Natural killer cell (primary cell): ENCODE measurements at places on chromosomes 4 and X. TPM values are rescaled to one million over a fixed set of nuclear protein-coding genes. Genes with fewer than 3 reads are reported as not detected.

- DNase-seq = no peak
Measured at GRCh38 chr4:122992057-122992456, 69.7 kb upstream of the NUDT6 start.

DNA sequence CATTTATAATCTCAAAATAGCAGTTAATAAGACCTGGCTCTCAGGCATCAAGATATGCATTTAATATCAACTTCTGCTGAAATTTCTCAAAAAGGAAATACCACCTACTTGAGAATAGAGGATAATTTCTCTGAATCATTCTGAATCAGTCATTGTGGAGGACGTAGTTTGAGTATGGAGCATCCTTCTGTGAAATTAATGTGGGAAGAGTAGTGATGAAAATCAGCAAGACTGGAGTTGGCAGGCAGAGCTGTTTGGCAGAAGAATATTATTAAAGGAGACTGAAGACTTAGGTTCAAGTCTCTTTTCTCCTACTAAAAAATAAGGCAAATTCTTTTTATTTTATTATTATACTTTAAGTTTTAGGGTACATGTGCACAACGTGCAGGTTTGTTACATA is 325.6 kb upstream of the ATOH1 start:
- DNase-seq = no peak

DNA sequence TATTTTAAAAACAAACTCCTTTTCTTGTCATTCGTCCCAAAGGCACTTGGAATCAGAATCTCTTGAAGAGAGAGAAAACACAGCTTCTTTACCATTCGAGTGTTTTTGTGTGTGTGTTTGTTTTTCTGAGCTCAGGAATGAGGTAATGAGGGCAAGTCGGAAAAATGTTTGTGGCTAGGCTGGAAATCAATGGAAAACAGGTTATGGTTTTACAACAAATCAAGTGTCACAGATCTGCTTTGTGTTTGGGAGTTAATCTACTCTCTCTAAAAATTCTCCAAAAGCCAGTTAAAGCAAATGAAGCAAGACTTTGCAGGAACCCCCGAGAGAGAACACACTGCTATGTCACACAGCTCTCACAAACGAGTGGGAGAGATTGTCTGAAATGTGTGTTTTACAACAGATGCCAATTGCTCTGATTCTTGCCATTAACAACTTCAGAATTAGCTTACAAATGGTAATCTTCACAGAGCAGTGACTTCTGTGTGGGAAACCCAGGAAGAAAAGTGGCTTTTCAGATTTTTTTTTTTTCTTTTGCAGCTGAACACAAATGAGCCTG is 264.1 kb downstream of the CBLL2 start:
- no peak for DNase-seq

- DNase-seq = no peak
Measured at GRCh38 chrX:40552768-40553167, 28.0 kb upstream of the ATP6AP2 start.

DNA sequence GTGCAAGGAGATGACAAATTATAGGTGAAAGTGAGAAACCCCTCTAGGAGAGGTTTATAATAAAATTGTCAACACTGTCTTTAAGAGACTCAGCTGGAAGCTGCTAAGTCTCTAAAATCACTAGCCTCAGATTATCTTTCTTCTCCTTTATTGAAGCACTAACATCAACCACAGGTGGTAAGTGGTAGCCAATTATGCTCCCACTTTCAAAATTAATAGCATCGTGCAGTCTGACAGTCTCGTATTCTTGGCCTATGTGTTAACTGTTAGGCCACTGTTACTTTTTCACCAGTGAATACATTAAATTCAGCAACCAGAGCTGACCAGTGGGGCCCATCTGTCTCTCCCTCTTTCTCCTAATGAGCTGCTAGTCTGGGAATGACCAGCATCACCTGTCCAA is 674.1 kb downstream of the RAPGEF2 start:
- no peak for DNase-seq

DNA sequence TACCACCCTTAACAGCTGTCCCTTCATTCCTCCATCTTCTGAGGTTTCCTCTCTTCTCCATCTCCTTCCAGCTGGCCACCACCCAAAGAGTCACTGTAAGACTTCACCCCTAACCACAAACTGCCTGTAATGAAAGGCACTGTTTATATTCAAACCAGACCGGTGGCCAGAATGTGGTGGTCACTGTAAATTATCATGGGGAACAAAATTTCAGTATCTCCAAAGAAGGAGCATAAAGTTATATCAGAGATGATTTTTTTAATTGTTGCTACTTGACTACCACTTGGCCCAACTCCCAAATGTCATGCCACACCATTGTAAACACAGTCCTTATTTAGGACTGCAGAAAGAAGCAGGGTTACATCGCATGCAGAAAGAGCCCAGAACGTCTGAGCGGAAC is 44.8 kb downstream of the SMARCA1 start:
- DNase-seq = no peak

GRCh38 chrX:1860936-1861594 is 246.2 kb downstream of the ASMT start:
- DNase-seq = no peak

DNA sequence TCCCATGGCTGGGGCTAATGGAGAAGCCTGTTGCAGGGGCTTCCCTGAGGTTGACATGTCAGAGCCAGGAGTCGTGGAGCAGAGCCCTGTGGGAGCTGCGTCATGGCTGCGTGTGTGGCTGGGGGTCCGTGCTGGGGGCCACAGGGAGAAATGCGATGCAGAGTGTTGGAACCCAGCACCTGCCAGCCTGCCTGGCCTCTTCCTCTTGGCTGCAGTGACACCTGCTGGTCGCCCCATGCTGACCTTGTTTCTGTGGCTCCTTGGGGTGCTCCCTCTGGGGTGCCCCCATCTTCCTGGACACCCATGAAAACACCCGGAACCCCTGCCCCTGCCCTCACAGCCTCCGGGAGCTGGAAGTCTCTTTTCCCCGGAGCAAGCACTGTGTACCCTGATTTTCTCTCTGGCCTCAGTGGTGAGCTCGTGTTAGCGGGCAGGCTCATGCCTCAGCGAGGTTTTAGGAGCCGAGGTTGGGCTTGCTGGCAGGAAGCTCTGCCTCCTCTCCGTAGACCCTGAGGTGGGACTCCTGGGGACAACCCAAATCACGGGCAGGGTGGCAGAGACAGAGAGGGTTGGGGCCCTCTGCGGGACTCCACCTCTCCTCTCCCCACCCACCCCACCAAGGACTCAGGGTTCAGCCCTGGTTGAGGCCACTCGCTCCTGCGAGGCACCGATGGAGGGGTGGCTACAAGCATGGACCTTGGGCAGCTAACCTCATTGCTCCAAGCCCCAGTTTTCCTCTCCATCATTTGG is 103.7 kb downstream of the SORCS2 start:
- DNase-seq = no peak

- no peak for DNase-seq
Measured at GRCh38 chr4:155530857-155531256, 135.8 kb upstream of the GUCY1A1 start.

DNA sequence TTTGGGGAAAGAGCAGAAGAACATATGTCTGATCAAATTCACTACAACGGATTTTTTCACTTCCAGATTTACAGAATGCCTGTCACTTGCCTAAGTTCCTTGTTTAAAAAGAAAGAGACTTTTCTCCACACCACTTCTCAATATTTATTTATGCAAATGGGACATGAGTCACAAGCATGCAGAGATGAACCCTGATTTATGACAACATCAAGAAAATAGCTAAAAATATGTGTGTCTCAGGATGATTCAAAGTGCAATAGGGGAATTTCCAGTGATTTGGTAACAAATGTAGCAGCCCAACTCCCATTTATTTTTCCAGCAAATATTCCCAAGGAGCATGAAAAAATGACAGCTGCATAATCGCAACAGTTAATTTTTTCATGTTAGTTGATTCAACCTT is 180.4 kb upstream of the FAT1 start:
- DNase-seq = no peak

- no peak for DNase-seq
Measured at GRCh38 chr4:128776794-128777216, 32.7 kb upstream of the JADE1 start.

DNA sequence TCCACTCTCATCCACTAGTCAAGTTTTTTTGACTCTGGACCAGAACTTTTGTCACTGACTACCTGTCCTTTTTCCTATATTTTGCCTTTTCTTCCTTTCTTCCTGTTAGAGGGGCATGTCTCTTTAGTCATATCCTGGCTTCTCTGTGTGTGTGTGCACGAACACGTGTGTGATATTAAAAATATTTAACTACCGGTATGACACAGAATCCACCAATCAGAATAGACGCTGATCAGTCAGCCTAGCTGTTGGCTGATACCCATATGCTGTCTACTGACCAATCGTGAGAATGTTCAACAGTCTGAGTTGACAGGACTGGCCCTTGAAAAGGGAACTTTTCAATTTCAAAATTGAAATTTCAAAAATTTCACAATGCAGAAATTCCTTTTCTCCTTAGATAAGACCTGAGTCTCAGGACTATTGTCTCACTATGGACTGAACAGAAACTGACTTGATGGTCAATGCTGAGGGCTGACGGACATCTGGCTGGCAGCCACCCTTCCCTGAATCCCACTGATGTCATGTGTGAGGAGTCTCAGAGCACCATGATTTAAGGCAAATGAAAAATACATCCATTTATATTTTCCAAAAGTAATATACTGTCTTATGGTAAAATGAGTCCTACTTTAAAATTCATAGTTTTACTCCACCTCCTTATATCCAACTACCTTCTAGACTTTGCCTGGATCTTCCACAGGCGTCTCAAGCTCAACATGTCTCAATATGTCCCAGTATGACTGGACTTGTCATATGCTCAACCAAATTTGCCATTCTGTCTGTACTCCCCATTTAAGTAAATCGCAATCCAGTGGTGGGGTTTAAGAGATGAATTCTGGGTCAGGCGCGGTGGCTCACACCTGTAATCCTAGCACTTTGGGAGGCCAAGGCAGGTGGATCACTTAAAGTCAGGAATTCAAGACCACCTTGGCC is 78.0 kb downstream of the CHRNA9 start:
- DNase-seq = no peak

DNA sequence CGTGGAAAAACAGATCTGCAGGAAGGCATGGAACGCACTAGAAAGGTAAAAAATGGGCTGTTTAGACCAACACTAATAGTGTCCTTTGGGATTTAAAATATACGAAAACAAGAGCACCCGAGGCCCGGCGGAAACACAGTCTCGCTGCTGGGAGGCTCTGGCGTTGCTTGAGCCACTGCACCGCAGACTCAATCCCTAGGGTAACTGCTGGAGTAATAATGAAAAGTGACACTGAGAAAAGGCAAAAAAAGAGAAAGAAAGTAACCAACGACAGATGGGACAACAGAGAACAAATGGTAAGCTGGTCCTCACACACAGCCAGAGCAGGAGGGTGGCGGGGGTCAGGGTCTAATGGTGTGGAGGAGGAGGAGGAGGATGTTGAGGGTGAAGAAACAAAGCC is 15.4 kb downstream of the IRAK1 start:
- DNase-seq = no peak

DNA sequence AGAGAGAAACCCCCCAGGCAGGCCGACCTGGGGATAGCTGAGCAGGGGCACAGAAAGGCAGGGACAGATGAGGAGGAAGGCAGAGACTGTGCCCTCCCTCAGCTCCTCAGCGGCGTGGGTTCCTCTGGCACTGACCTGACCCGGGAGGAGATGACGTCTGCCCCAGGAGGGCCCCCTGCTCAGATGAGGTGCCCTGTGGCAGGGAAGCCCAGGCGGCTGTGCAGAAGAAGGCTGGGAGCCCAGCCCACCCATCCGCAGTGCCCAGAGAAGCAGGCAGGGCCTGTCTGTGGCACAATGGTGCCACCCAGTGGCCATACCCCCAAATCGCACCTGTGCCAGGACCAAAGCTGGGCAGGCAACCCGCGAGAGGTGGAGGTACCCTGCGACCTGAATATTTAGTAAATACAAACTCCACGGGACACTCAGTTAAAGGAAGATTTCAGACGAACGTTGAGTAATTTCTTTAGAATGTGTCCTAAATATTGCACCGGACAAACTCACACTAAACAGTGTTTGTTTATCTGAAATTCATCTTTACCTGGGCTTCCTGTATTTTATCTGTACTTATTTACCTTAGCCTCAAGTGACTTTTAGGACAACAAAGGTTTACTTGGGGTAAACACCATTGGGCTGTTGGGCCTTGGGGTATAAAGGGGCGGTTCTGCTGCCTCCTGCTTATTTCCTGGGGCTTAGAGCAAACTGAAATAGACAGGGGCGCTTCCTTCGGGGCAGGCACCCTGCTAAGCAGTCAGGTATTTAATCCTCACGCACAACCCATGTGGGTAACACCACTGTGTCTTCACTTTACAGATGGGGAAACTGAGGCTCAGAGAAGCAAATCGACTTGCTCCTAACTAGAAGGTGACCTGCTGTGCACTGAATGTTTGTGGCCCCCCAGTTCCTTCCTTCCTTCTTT is 46.5 kb upstream of the HMX1 start:
- peak; percentile 62 for DNase-seq

GRCh38 chr4:124415146-124415545 is 297.4 kb downstream of the ANKRD50 start:
- DNase-seq = no peak

- DNase-seq = no peak
Measured at GRCh38 chr4:94889946-94890345, 132.2 kb downstream of the BMPR1B start.

DNA sequence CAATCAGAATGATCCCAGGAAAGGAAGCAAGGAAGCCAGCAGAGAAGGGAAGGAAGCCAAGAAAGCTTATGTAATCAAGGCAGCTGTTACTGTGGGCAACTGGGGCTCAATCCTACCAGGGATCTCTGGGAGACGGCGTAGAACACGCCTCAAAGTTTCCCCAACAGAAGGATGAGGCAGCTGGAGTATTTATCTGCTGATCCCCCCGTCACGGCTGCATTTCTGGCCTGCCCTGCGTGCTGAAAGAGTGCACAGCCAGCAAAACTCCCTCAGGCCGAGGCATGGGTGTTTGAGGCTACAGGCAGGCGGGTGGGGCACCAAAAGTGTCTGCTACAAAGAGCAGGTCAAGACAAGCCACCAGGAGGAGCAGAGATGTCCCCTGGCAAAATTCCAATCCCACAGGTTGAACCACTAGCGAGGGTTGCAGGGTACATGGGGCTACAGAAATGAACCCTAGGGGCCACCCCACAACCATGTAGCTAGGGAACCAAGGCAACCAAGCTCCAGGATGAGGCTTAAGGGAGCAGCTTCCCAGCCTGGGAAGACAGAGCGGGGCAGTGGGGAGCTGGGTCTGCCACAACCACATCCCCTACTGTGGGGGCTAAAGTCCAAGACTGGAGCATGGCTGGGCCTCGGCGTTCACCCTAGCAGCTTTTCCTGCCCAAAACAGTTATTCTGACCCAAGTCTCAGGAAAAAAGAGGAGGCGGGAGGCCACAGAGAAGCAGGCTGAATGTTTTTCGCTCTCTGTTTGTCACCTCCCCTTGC is 113.4 kb downstream of the BCOR start:
- DNase-seq = no peak

DNA sequence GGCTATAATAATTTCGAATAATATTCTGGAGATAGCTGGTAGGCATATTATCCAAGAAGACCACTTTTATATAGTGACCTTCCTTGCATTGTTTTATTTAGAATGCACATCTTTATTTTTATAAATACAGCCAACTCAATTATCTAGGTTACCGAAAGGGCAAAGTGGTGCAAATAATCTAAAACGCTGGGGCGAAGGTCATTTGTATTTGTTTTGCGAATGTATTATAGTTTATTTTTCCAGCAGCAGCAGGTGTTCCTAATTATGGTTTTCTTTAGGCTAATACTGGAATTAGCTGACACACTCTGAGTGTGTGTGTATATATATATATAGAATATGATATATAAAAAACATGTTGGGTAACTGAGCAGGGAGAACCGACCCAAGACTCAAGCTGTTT is 48.1 kb upstream of the RAP2C start:
- DNase-seq = no peak

EFHC2 gene
- 5.7 TPM for total RNA-seq

CFAP99 gene
- total RNA-seq = not detected

CFI gene
- total RNA-seq = not detected

FSTL5 gene
- total RNA-seq = not detected

POLN gene
- 6.9 TPM for total RNA-seq

PORCN gene
- total RNA-seq = 31.1 TPM
